ENCODE measurements at places on chromosomes 7 and 10. TPM values are rescaled to one million over a fixed set of nuclear protein-coding genes. Genes with fewer than 3 reads are reported as not detected.
A peak's percentile ranks its signal among the peaks of the same experiment; 100 is the strongest.

Gene OPALIN
- total RNA-seq = not detected

GRCh38 chr7:69282946-69283345, 315.3 kb upstream of the AUTS2 start:
- no peak for DNase-seq

GRCh38 chr10:132142396-132143161, 44.2 kb upstream of the DPYSL4 start:
- DNase-seq = peak; percentile 45

GRCh38 chr7:155491812-155492211, 33.9 kb downstream of the EN2 start:
- no peak for DNase-seq

All from activated CD4-positive, alpha-beta T cell treated with anti-CD3 and anti-CD28 coated beads, Interleukin-2, amount 10 ng/mL, durations not matched to agents 7 days and 5 days (primary cell).